H7 (cell line): ENCODE measurements at places on chromosomes 5 and 9. TPM values are rescaled to one million over a fixed set of nuclear protein-coding genes. Genes with fewer than 3 reads are reported as not detected.

ANKRD33B gene
- 1.1 and 1.6 TPM in 2 replicates for total RNA-seq

BARX1 gene
- total RNA-seq: 79.7 and 80.4 TPM in 2 replicates

DNM1 gene
- 16.9 and 35.0 TPM in 2 replicates for total RNA-seq

TAF11L5 gene
- total RNA-seq: not detected in 2 replicates

SHISAL2B gene
- total RNA-seq: 15.4 and 22.5 TPM in 2 replicates
